Umbilical cord (tissue), 2 donors: ENCODE measurements at places on chromosomes 6 and 20.

DNA sequence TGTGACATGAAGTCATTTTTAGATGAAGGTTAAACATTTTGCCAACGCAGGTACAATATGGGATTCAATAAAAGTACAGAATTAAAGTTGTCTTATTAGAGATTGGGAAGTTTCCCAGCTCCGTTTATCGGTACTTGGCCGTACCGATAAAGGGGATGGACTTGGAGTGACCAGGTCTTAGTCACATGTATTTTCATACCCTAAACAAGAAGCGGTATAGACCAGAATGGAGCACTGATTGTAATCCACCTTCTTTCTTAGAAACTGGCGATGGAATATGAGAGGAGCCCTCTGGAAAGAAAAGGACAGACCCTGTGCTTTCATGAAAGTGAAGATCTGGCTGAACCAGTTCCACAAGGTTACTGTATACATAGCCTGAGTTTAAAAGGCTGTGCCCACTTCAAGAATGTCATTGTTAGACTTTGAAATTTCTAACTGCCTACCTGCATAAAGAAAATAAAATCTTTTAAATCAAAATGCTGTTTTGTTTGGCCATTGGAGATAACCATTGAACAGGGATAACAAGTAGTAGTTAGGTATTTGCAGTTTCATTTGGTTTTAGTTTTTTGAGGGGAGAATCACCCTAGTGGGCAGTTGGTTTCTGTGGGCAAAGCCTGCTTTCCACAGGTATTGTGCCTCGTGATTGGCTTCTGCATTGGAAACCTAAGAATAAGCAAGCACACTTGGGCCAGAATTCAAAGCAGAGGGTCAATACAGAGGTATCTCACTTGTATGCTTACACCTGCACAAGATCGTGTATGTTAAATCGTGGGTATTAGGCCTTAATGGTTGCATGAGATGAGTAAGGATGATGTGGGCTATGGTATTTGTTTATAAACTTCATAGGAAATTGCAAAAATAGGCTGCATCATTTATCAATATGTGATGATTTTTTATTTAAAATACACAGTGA lies 11.2 kb upstream of the ZNFX1 start:
- DNase-seq, result peak; percentile 48

GRCh38 chr20:3239026-3239866 lies at the start of gene SLC4A11:
TSS of gene SLC4A11 (minus strand) at chr20:3239190. CDS start at chr20:3239137, 53 bp downstream.
- peak; percentile 25 for DNase-seq

DNA sequence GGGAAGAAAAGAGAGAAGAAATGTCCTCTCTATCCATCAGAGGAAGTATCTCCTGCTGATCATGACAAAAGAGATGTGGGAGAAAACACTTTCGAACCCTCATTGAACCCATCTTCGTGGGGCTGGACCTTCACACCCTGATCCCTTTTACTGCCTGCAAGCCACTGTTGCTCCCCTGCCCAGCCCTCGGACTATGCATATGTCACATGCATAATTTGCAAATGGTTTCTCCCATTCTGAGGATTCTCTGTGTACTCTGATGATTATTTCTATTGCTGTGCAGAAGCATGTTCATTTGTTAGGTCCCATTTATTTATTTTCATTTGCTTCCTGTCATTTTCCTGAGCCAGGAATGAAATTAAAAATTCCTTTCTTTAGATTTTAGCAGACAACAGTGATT lies 64.7 kb downstream of the DNAAF9 start:
- no peak for DNase-seq

DNA sequence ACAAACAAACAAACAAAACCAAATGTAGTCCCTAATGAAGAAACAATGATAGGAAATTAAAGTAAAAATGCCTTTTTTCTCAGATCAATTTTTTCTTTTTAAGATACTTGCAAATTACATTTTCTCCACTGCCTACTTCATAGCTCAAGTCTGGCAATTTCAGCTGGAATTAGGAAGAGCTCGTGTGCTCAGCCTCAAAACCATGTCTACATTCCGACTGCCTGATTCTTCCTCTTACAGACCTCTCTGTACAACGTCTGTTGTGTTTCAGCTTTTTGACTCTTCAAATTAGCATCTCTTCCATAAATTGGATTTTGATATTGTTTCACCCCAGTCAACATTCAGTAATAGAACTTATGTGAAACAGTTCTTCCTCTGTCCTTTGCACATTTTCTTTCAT lies 9.3 kb upstream of the EDN1 start:
- DNase-seq, result peak; percentile 76
